NCI-H524 treated with DMSO at 0.1 percent for 48 hours (cell line): ENCODE measurements at places on chromosomes 1 and 21.
A peak's percentile ranks its signal among the peaks of the same experiment; 100 is the strongest.

GRCh38 chr1:152960452-152961044 lies 9.9 kb upstream of the SPRR4 start:
- no peak for DNase-seq

DNA sequence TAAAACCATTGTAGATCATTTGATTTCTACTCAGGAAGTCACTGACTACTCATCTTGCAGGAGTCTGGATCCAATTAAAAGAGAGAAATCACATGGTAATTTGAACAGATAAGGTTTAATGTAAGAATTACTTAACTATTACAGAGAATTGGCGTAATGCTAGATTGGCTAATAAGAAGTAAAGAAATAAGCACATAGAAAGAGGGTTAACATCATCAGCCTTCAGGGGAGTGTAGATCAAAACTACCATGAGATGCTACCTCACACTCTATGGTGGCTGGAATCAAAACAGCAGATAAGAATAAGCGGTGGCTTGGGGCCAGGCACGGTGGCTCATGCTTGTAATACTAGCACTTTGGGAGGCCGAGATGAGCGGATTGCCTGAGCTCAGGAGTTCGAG lies 11.7 kb downstream of the ST3GAL3 start:
- no peak for DNase-seq

- no peak for DNase-seq
Observed at GRCh38 chr1:203528976-203529835, 35.3 kb downstream of the OPTC start.

DNA sequence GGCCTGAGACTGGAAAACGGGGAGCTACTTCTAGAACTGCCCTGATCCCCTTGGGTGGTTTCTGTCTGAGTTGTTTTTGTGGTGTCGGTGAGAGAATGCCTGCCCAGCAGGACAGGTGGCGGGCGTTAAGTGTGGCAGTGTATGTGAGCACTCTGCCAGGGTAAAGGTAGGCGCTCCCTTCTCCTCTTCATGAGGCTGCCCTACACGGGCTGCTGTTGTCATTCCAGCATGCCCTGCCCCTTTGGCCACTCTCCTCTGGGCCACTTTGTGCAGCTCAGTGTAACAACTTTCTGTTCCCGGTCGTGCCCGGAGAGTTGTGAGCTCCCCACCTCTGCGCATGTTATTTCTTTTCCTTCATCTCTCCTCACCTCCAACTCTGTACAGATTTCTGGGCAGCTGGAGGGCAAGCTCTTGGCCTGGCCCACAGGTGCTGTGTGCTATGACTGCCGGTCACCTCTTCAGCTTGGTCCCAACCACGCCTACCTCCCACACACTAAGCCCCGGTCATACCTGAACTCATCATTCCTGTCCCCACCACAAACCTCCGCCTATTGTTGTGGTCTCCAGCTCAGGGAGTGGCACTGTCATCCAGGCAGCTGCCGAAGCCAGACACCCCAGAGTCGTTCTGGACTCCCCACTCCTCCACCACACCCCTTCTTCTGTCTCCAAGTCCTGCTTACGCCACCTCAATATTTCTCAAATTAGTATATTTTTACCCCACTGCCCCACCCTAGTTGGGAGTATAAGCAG lies 69.0 kb downstream of the GADD45A start:
- no peak for DNase-seq

DNA sequence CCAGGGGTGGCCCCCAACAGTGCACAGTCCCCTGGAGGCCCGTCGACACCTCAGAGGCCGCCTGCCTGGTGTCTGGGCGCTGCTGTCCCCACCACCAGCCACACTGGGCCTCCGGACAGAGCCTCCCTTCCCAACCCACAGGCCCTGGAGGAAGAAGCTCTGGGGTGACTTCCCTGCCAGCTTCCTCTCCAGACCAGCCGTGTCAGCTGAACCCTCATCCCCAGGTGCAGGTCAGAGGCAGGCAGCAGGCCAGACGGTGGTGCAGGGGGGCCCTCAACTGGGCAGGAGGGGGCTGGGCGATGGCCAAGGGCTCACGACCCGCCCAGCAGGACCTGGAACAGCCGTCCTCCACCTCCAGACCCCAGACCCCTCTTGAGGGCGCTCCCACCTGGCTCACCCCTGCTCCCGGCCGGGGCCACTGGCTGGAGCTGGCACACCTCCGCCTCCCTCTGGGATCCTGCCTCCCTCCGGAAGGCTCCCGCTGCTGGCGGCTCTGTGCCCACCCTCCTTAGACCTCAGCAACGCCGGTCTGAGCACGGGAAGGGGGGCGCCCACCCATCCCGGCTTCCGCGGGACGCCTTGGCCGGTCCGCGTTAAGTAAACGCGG lies 520 bp downstream of the TNFRSF18 start:
- DNase-seq = no peak

GRCh38 chr1:27778056-27778455 lies 5.0 kb downstream of the STX12 start:
- no peak for DNase-seq

GRCh38 chr1:59105548-59106507 lies 191.1 kb upstream of the FGGY start:
- no peak for DNase-seq

DNA sequence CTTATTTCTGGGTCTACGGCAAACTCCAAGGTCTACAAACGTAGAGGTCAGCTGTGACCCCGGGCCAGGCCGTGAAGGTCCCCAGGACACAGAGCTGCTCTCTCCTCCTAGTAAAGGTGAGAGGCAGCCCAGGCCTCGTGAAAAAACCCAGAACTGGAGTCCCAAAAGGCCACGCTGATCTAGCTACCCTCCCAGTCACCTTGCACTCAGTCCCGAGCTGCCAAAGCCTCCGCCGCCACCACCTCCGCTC lies 125 bp downstream of the ATP5PF start:
- no peak for DNase-seq

DNA sequence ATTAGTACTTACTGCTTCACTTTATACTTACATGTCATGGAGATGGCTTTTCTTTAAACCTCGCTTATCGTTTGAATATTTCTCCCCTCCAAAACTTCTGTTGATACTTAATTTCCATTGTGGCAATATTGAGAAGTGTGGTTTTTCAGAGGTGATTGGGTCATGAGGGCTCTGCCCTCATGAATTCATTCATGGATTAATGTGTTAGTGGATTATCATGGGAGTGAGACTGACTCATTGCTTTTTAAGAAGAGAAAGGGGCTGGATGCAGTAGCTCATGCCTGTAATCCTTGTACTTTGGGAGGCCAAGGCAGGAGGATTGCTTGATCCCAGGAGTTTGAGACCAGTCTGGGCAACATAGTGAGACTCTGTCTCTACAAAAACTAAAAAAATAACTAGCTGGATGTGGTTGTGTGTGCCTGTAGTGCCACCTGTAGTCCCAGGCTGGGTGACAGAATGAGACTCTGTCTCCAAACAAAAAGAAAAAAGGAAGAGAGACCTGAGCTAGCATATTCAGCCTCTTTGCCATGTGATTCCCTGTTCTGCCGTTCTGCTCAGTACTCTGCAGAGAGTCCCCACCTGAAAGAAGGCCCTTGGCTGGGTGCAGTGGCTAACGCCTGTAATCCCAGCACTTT lies 30.2 kb downstream of the RABGAP1L start:
- no peak for DNase-seq

DNA sequence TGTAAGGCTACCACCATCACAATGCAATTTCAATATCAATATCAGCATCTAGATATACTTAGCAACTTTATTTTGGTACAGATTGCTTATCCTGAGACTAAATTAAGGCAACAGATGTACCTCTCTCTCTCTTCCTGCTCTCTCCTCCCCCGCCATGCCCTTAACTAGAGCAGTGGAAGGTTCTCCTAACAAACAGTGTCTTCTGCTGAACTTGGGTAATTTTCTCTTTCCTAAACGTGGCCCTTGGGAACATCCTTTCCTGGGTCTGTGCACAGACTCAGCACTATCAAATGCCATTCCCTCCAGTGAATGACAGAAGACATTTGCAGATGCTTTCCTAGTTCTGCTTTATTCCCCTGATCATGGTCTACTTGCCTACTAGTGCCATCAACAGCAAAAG lies 85.6 kb upstream of the TTC39A start:
- DNase-seq = no peak

DNA sequence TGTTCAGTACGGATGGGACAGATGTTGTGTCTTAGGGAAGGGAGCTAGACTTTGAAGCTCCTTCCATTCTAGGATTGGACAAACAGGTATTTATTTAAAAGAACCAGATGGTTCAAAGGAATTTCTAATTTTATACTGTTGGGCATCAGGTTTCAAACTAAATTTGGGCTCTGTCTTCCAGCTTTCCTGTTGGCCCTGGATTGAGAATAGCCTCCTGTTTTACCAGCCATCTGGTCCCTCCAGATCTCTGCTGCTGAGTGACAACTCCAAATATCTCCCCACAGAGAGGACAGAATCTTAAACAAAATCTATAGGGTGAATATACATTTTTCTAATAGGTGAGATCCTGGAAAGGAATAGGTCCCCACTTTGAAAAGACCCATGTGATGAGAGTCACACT lies 52.5 kb upstream of the CNIH3 start:
- peak; percentile 95 for DNase-seq

- DNase-seq = no peak
Observed at GRCh38 chr1:167767761-167768160, 46.0 kb downstream of the MPZL1 start.

DNA sequence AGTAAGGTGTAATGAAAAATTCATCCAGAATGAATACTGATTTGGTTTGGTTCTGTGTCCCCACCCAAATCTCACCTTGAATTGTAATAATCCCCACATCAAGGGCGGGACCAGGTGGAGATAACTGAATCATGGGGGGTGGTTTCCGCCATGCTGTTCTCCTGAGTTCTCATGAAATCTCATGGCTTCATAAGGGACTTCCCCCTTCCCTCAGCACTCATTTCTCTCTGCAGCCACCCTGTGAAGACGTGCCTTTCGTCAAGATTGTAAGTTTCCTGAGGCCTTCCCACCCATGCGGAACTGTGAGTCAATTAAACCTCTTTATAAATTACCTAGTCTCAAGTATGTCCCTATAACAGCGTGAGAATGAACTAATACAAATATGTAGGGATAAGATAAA lies 5.5 kb upstream of the SYNJ1 start:
- DNase-seq = no peak

DNA sequence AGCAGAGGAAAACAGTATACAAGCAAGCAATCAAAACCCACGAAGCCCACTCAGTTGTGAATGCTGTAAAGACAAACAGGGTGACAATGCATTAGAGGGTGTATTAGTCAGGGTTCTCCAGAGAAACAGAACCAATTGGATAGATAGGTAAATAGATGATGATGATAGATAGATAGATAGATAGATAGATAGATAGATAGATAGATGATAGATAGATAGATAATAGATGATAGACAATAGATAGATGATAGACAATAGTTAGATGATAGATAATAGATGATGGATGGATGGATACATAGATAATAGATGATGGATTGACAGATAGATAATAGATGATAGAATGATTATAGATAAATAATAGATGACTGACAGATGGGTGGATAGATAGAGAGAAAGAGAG lies 48.3 kb downstream of the LRRC38 start:
- no peak for DNase-seq

DNA sequence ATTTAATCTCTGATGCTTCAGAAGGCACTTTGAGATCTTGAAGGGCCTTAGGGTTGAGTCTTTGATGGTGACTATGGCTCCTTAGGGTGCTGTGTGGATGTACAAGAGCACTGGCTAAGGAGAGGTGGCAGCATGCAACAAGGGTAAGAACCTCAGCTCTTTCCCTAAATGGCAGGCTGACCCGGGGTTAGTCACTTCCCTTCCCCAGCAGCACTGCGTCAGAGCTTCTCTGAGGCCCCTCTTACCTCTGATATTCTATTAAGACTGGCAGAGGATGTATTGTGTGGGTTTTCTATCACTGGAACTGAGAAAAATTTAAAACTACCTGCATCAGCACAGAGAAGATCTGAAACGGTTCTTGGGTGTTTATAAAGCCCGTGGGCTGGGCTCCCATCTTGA lies 11.8 kb downstream of the C1orf116 start:
- no peak for DNase-seq

GRCh38 chr1:57722285-57722978 lies 298.6 kb upstream of the DAB1 start:
- DNase-seq = no peak

DNA sequence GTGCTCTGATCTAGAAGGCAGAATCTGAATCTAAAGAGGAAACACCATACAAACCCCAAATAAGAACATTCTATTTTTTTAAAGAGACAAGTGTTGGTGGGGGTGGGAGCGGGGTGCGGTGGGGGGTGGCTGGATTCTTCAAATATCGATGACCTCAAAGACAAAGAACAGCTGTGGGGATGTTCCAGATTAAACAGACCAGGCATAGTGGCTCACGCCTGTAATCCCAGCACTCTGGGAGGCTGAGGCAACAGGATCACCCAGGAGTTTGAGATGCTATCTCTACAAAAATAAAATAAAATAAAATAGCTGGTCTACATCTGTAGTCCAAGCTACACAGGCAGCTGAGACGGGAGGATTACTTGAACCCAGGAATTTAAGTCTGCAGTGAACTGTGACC lies 5.0 kb downstream of the ATP1A4 start:
- DNase-seq = no peak

GRCh38 chr1:221165839-221166500 lies 286.7 kb downstream of the HLX start:
- DNase-seq = no peak

DNA sequence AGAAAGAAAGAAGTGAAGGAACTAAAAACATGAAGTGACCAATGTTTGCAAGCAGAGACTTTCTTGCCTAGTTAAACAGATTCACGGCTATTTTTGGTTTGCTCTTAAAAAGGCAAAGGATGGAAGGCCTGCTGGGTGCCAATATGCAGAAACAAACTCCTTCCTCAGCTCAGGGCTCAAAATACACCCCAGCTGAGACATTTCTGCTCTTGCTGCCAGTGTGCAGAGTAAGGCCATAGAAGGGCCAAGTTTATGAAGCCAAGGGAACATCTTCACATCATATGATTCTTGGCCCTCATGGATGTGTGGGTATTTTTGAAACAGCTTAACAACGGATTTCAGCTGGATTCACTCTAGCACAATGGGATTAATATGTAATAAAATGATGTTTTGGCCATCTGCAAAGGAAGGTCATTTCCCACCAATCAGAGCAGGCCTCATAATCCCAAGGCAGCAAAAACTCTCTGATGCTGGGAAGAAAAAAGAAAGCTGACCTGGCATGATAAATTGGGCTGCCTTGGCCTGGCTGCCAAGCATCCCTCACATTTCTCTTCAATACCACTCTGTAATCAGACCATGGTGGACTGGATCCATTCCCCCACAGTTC lies 70.7 kb downstream of the CAPZB start:
- no peak for DNase-seq

- no peak for DNase-seq
Observed at GRCh38 chr1:212816567-212817278, 25.0 kb downstream of the TATDN3 start.

DNA sequence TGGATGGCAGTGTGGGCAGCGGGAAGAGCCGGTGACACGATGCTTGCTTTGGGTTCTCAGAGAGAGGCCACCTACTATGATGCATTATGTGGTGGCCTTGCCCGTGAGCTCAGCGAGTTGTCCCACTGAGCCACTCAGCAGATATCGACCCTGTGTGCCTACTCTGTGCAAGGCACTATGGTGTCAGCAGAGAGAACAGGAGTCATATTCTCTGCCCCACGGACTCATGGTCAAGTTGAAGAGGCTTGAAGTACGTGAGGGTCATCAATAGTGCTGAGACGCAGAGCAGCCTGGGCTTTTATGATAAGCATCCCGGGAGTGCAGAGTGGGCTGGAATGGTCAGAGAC lies 466.2 kb downstream of the CAMTA1 start:
- no peak for DNase-seq
